ENCODE measurements at places on chromosomes 4 and X.
A peak's percentile ranks its signal among the peaks of the same experiment; 100 is the strongest.

- no peak for DNase-seq
Observed at GRCh38 chr4:13922459-13922858, 294.9 kb upstream of the BOD1L1 start.

DNA sequence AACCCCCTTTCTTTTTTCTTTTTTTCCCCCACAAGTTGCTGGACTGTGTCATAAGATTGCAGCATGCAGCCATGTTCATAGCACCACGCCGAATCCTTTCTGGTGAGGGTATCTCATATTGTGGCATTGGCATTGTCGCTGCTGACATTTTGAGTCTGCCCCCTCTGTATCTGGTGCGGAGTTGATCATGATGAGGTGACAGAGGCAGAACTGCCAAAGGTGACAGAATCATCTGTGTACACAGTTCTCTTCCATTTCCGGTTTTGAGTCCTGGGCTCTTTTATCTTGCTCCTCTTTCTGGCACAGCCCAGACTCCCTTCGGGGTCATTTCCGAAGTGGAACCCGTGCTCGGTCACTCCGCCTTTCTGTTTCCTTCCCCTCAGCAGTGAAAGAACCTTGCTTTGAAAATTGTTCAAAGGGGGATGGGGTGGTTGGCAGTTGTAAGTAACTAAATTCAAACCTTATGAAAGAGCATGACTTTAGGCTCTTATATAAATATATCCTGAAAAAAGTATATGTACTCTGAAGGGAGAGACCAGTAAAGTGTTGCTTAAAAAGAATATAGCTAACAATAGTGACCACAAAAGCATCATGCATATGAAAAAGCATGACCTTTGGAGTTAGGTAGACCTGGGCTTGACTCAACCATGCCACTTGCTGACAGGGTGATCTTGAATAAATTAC, 55.0 kb upstream of the BMP2K start:
- no peak for DNase-seq

GRCh38 chrX:16212024-16212423, 44.7 kb downstream of the MAGEB17 start:
- DNase-seq, result no peak

DNA sequence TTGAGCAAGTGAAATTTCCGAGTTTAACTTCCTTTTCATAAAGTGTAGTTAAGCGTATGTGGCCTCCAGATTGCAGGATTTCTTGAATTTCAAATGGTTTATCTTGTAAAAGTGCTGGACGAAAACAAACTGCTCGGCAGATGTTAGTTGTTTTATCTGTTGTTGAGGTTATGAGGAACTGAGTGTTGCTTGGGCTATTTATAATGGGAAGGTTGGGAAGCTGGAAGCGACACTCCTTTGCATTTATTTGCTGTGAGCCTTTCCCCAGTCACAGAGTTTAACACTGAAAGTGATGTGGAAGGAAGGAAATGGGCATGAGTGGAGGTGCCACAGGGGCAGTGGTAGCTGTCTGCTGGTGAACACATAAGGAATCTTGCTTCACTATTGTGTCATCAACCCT, 284.9 kb downstream of the PCDH7 start:
- no peak for DNase-seq

GRCh38 chr4:99670409-99671073, 12.9 kb upstream of the C4orf54 start:
- no peak for DNase-seq

DNA sequence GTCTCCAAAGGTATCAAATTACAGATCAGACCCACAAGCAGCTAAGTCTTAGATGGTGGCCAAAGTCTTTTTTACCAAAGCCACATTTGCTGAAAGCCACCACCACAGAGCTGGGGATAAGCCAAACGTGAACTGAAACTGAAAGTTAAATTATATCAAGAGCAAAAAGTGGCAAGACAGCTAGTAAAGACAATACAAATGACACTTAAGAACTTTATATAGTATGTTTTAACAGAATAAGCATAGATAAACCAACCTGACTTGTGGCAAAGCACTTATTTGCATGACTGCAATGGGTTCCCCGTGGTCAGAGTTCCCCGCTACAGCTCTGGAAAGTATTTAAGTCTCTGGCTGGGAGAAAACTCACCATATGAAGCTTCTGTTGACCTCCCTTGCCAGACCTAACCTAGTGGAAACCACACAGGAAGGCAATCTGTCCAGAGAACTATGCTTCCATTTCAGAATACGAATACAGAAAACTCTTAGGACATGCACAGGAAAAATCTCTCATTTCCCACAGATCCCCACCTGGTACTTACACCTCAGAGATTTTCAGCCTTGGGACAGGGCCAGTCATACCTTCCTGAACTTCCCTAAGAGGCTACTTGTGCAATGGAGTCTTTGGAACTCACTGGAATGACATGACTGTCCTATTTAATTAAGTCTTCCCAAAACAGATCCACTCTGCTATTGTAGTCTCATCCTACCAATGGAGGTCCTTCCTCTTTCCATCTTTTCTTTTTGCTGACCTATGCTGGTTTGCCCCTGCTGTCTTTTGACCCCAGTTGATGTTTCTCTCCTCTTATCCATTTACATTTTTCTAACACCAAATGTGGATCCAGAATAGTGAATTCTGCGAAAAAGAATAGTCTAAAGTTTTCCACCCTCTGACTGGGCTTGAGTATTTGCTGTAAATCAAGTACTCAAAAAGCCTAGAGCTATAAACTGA, 225.1 kb downstream of the NR3C2 start:
- DNase-seq, result no peak

DNA sequence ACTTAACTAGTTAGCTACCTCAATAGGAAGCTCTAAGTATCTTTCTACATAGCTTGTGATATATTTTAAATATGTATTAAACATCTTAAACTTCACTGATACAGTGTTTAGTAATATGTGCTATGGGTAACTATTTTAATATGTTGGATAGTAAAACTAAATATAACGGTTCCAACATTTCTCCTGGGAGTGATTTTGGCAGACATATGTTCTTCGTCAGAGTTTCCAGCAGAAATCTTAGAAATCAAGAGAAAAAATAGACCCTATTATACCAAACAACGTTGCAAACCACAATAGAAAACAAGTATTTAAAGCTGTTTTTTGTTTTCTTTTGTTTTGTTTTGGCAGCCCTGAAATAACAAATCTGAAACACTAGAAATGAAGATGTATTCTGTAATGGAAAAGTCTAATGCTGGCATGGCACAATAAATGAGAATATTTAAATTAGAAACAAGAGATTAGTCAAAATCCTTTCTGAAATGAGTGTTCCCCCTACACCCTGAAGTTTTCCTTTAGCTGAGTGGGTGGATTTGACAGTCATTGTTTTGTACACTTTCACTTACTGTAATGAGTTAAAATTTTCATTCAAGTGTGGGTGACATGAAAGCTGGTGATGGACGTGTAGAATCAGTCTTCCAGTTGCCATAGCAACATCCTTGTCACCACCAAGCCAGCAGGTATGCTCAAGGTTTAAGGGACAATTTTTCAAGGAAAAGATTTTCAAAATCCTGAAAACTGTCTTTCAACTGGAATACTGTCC, 233.5 kb downstream of the SCFD2 start:
- no peak for DNase-seq

DNA sequence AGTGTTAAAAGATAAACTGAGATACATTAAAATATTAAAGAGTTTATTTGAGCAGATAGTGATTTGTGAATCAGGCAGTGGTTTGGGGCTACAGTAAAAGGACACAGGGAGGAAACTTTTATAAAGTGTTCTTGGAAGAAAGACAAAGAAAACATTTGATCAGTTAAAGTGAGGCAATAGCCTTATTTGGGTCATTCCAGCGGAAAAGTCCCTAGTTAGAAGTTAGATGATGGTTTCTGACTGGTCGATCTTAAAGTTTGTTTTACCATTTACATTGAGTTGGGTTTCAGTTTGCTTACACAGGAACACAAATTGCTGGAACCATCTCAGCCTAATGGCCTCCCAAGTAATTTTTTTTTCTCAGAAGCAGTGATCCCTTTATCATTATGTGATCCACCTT, 69.7 kb downstream of the PPP1R2C start:
- DNase-seq, result no peak

GRCh38 chr4:10006601-10007435, 14.5 kb downstream of the SLC2A9 start:
- DNase-seq, result no peak

DNA sequence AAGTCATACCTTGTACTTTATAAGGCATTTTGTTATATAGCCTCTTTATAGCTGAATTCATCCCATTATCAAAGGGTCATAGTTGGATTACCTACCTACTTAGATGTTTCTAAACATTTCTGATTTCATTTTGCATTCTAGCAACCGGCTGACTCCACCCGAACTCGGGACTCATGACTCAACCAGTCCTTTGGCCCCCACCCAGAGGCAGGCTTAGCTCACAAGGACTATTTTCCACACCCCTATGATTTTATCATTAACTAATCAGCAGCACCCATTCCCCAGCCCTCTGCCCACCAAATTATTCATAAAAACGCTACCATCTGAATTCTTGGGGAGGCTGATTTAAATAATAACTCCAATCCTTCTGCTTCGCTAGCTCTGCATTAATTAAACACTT, 79.9 kb upstream of the EGFL6 start:
- peak; percentile 58 for DNase-seq

GRCh38 chrX:1717373-1717772, 102.5 kb downstream of the ASMT start:
- no peak for DNase-seq

DNA sequence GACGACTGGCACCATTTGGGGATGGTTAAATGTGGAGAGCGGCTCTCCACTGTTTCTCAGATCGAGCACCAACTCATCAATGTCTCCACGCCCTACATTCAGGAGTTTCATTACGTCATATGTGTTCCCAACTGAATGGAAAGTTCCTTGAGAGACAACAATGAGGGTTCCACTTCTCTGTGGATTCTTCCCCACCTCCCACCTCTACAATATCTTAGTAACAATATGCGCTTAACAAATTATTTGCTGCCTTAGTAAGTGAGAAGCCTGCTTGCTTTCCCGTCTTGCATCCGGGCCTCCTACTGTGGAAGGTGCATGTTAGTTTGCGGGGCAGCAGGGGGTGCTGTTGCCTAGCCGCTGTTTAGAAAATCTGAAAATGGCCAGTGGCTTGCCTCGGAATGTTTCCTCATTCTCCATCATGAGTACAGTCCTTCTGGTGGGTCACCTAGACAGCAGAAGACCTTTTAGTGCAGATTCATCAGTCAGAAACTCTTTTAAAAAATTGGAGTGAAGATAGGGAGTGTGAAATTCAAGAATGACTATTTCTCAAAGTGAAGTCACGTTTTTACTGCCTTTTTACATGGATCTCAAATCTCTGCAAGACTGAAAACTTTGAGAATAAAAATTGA, 55.7 kb downstream of the PHOX2B start:
- no peak for DNase-seq

Measured in retinal pigment epithelial cell (primary cell).